Immature natural killer cell (primary cell): ENCODE measurements at places on chromosomes 11 and 22. TPM values are rescaled to one million over a fixed set of nuclear protein-coding genes. Genes with fewer than 3 reads are reported as not detected.

GRCh38 chr11:10302744-10303557, 1.9 kb upstream of the ADM start:
- DNase-seq, result peak; percentile 73

- DNase-seq, result no peak
These were observed 333.1 kb downstream of the BRD1 start for GRCh38 chr22:49494555-49494954.

The P4HA3 gene
- polyA plus RNA-seq, result not detected

DNA sequence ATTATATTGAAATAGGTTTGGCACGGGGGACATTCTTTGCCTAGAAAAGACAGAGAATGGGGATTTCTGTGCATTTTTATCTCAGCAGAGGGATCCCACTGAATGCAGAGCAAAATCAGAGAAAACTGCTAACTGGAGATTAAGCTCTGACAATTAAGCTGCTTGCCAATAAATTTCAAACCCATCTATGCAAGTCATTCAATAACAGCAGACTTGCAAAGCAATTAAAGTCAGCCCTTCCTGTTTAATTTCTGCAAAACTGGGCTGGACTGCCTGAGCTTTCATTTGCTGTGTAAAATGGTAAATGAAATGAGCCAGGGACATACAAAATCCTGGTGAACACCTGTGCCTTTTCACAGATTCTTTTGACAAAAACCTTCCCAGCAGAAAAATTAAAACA, 1273.9 kb upstream of the CNTN5 start:
- DNase-seq, result no peak

GRCh38 chr22:43388420-43388851, 23.4 kb upstream of the MPPED1 start:
- DNase-seq, result peak; percentile 60

DNA sequence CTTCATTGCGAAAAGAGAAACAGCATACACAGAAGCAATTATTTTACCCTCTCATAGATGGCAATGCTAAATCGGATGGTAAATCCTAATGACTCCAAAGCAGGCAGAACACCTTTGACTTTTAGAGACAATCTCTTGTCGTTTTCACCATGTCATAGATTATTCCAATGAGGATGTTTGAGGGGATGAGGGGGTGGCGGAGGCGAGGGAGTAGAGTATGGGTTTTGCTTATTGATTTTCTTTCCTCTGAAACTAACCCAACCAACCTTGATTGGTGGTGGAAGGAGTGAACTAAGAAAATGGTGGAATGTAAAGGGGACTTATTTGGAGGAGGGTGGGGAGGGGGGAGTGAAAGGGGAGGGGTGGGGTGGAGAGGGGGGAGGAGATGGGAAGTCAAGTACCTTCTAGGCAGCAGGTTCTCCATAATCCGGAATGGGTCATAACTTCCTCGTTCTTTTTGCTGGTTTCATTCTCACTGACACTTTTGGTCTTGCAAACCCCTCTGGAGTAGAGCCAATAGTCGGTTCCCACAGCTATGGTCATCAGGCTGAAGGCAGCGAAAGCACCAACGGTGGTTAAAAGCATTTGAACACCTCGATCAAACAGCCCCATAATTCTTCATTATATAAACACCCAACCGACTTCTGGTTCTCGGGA, 1.5 kb downstream of the CACNG2 start:
- no peak for DNase-seq

GRCh38 chr11:44763121-44763820, 36.5 kb downstream of the TSPAN18 start:
- no peak for DNase-seq

The OR51S1 gene
- not detected for polyA plus RNA-seq

GRCh38 chr22:39349967-39350726, at the start of gene SYNGR1:
Gene SYNGR1 (plus strand): TSS chr22:39349991. CDS start chr22:39350011, 20 bp downstream.
- peak; percentile 31 for DNase-seq

The LGALS12 gene
- not detected for polyA plus RNA-seq

GRCh38 chr11:104526006-104526405, 362.1 kb upstream of the PDGFD start:
- no peak for DNase-seq

GRCh38 chr11:110921742-110922521, 209.7 kb upstream of the ARHGAP20 start:
- no peak for DNase-seq

The CD248 gene
- not detected for polyA plus RNA-seq

DNA sequence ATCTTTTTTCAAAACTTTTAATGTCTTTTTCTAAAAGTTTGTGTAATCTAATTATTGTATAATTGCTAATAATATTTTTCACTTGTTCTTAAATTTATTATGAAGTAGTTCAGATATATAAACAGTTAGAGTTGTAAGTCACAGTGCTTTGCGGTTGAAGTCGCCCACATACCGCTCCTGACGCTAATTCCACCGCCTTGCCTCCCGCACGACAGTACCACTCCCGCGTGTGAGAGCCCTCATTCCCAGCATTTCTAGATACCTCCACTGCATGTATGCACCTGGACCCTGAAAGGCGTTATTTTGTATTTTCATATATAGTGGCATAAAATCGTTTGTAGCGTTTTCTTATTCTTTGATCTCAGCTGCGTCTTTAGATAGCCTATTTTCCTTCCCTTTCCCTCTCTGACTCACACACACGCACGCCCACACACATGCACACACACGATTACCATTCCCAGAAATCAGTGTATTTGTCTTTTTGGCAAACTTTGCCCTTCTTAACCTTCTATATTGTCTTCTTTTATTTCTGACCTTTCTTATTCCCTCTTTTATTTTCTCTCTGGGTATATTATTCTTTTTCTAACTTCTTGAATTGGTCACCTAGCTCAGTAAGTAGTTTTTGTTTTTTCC, 56.4 kb upstream of the PITPNB start:
- no peak for DNase-seq

The INS gene
- not detected for polyA plus RNA-seq

GRCh38 chr11:80960381-80961029, 1519.7 kb upstream of the TENM4 start:
- DNase-seq, result no peak

GRCh38 chr11:112877581-112877980, 83.6 kb upstream of the NCAM1 start:
- no peak for DNase-seq

DNA sequence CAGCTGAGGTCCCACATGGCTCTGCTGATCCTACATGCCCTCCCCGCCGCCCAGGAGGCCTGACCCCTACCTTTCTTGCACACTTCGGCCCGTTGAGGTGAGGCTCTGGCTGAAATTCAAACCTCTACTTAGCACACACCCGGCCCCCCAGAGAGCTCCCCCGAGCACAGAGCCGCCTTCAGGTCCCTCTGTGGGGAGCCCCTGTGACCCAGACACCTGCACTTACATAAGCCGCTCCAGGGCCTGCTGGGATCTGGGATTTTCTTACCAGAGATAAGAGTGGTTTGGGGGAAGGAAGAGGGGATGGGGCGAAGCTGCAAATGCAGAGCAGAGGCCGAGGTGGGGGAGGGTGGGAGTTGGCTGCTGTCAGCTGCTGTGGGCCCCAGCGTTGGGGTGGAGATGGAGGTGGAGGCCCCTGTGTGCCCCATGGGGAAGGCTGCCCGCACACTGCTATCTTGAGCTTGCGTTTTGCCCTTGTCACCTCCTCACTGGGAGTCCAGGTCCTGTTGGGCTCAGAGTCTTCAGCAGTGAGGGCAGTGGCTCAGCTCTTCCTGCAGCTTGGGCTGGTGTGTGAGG, 30.6 kb downstream of the CAPN1 start:
- no peak for DNase-seq

GRCh38 chr22:23579870-23580575, at the start of gene IGLL1:
Gene IGLL1 (minus strand): TSS chr22:23580290. CDS start chr22:23580190, 100 bp downstream.
- no peak for DNase-seq

The CLCF1 gene
- not detected for polyA plus RNA-seq

The SLC22A8 gene
- not detected for polyA plus RNA-seq

DNA sequence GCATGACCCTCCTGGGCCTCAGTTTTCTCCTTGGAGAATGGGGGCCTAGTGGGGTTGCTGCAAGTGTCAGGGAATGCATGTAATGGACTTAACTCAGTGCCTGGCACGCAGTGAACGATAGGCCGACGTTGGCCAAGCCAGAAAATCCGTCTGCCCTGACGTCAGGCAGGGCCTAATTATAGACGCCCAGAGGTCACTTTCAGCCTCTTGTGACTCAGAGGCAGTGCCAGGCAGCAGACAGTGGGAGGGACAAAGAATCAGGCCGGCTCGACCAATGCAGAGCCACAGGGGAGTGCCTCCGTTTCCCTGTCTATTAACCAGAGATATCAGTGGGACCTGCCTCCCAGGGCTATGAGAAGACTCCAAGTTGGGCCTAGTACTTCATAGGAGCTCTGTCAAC, 115.0 kb downstream of the MN1 start:
- DNase-seq, result no peak

DNA sequence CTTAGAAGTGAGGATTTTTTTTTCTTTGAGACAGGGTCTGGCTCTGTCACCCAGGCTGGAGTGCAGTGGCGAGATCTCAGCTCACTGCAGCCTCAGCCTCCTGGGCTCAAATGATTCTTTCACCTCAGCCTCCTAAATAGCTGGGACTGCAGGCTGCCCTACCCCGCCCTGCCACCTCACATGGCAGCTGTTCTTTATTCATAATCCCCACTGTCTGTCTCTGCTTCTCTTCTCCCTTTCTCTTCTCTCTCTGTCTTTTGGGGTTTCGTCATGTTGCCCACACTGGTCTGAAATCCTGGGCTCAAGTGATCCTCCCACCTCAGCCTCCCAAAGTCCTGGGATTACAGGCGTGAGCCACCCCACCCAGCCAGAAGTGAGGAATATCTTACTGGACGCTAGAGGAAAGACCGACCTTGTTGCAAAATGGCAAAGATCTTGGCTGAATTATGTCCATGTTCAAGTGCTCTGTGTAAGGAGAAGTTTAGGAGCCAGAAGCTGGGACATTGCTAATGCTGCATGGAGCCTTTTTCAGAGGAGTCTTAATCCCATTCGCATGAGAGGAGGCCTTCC, 21.9 kb downstream of the KRTAP5-5 start:
- DNase-seq, result no peak

The PRRG4 gene
- not detected for polyA plus RNA-seq

The CHADL gene
- polyA plus RNA-seq, result 0.32 TPM

GRCh38 chr11:70575396-70576060, 177.2 kb downstream of the CTTN start:
- DNase-seq, result no peak

- no peak for DNase-seq
These were observed at the start of gene GUCY1A2 for GRCh38 chr11:107018219-107018901. Gene GUCY1A2 (minus strand): TSS chr11:107018476. CDS start chr11:107018055, 421 bp downstream.

- no peak for DNase-seq
These were observed 675.2 kb downstream of the TBC1D22A start for GRCh38 chr22:47437636-47438035.

- DNase-seq, result no peak
These were observed 32.6 kb downstream of the TCIRG1 start for GRCh38 chr11:68071281-68072048.

DNA sequence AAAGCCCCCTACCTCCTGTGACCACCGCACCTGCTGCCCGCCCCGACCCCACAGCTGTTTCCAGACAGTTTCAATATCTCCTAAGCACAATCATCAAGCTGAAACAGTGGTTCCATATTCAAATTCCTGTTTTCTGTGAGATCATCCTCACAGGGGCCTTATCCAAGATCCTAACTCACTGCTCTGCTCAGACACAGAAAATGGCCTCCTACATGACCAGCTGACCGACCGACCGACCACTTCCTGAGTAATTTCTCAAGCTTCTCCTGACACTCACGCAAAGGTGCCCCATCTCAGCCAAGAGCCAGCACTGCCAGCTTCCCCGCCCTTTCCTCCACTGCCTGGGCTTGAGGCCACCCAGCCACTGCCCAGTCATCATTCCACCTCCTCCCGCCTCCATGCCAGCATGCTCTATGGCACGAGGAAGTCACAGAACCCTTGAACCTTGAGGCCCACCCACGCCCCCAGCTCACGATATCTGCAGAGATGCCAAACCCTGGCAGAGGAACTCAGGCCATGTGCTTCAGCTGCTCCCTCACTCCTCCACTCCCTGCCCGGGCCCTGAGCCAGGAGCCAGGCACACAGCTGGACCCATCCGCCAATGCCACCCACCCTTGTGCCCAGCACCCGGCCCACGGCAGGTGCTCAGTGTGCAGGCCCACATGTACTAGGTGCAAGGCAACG, 14.0 kb downstream of the KIAA0930 start:
- no peak for DNase-seq

The OR8K1 gene
- not detected for polyA plus RNA-seq

The ATM gene
- 57.8 TPM for polyA plus RNA-seq

DNA sequence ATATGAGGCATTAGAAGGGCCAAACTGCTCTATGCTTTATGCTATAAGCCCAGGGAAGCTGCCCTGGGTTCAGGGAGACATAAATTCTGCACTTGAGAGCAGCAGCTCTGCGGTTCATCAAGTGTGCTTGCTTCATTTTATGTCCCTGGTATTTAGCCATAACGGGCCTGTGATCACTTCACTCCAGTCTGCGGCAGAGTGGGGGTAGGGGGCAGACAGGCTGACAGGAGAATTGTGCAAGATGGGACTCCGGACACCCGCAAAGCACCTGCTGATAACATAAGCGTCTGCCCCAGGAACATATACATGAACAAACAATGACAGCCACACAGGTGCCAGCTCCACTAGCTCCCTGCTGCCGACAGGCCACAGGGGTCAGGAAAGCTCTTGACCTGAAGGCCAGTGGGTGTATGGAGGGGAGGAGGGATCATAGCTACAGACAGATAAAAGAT, 56.1 kb downstream of the SMCO4 start:
- no peak for DNase-seq

The TRIM48 gene
- polyA plus RNA-seq, result not detected

GRCh38 chr11:104705490-104706190, 192.6 kb downstream of the CASP12 start:
- peak; percentile 85 for DNase-seq

DNA sequence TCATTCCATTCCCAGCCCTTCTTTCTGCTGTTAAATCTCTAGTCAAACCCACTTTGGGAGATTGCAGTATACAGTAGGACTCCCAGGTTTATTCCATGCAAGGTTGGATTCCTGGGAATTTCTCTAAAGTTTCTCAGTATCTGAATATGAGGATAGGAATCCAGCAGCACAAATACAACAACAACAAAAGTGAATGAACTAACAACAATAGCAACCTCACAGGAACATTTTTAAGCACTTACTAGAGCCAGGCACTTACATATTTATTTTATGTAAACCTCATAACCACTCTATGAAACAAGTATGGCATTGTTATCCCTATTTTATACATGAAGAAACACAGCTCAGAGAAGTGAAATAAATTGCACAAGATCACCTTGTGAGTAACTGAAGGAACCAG, 1.9 kb downstream of the MMP7 start:
- DNase-seq, result no peak

DNA sequence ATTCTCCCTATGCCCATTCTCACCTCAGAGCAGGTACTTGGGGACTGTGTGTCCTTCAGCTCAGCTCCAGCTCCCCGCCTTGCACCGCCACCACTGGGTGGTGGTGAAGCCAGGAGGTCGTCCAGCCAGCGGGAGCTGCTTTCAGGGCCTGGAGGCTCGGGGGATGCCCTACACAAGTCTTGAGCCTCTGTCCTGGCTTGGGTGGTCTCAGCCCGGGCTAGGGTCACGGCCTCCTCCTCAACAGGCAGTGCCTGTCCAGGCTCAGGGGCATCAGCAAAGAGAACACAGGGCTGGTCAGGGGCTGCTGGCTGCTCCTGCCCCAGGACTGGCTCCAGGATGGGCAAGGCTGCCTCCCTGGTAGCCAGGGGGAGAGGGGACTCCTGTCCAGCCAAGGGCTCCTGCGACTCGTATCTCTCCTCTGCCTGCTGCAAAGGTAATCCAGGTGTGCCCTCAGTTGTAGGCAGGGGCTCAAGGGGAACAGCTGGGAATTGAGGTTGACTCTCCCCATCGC, 12.2 kb downstream of the TNKS1BP1 start:
- DNase-seq, result no peak
